ENCODE measurements at places on chromosomes 5 and 9. TPM values are rescaled to one million over a fixed set of nuclear protein-coding genes. Genes with fewer than 3 reads are reported as not detected.

The STKLD1 gene
- total RNA-seq: 1.1 TPM

The C1QTNF2 gene
- total RNA-seq: 2.0 TPM

The CD180 gene
- total RNA-seq: not detected

The TTC16 gene
- total RNA-seq: 0.11 TPM

The NIM1K gene
- total RNA-seq: 1.2 TPM

The KCNN2 gene
- 0.37 TPM for total RNA-seq

The GGTA1 gene
- not detected for total RNA-seq

The RORB gene
- 6.0 TPM for total RNA-seq

The DTWD2 gene
- 7.5 TPM for total RNA-seq

The SHOC1 gene
- not detected for total RNA-seq

The DBH gene
- not detected for total RNA-seq

The S1PR3 gene
- total RNA-seq: 14.5 TPM

The KLF4 gene
- 3.3 TPM for total RNA-seq

The INSL4 gene
- not detected for total RNA-seq

The SIT1 gene
- total RNA-seq: not detected

The TMED9 gene
- total RNA-seq: 238 TPM

The TCF7 gene
- total RNA-seq: 0.37 TPM

The ANKDD1B gene
- total RNA-seq: 0.62 TPM
